Dermis microvascular lymphatic vessel endothelial cell (primary cell): ENCODE measurements at places on chromosomes 11 and 22. TPM values are rescaled to one million over a fixed set of nuclear protein-coding genes. Genes with fewer than 3 reads are reported as not detected.
A peak's percentile ranks its signal among the peaks of the same experiment; 100 is the strongest.

HEPN1 gene
- under 0.01 TPM in 1 of 2 replicates, not detected in the other for total RNA-seq

GRCh38 chr22:47002692-47003091, 240.2 kb downstream of the TBC1D22A start:
- no peak for DNase-seq

GRCh38 chr11:23536907-23537306, 676.6 kb upstream of the CCDC179 start:
- DNase-seq: no peak

UBQLN3 gene
- not detected in 2 replicates for total RNA-seq

DNA sequence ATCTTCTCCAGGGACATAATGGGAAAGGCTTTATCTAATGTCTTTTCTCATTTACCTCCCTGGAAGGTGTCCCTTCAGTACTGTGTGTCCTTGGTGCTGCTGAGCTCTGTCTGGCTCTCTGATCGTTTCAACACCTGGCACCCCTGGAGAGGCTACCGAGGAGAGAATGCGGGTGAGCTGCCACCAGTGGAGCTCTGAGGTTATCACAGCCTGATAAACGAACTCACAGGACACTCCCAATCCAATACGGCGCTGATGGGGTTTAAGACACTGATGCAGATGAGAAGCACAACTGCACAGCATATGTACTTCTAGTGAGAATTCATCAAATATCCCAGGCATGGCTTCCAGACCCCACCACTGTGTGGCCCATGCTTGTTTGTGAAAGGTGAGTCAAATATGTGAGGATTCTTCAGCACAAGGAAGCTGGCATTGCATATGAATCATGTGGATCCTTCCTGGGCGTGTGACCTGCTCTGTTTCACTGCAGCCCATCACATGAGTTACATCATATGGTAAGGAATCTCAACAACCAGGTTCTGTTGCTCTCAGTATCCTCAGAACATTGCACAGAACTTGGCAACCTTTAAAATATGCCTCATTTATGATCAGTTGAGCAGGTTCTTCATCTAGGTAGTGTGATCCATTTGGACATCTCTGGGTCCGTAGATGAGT, 34.8 kb upstream of the VWA5A start:
- no peak for DNase-seq

PKNOX2 gene
- not detected in 2 replicates for total RNA-seq

GRCh38 chr22:39360674-39361413, 11.1 kb downstream of the SYNGR1 start:
- DNase-seq: no peak

GRCh38 chr11:23540101-23540561, 679.9 kb upstream of the CCDC179 start:
- DNase-seq: peak; percentile 15

DNA sequence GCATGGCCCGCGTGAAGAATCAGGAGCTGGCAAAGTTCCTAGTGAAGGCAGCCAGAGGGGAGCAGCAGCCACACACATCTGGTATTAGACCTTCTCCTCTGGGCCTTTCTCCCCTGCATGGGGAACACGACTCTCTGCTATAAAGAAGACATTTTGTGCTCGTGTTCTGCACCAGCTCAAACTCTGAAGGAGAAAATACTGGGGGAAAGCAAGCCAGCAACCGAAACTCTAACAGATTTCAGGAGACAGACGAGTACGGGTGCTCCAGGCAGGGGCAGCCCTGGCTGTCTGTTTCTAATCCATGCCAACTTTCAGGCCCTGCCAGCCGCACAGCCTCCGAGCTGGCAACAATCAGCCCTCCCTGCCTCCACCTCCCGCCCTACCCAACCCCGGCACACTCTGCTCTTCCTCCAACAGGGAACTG, 296.3 kb downstream of the BRD1 start:
- DNase-seq: no peak

- peak; percentile 77 for DNase-seq
Measured at GRCh38 chr11:10653946-10654810, 39.4 kb downstream of the IRAG1 start.

- no peak for DNase-seq
Measured at GRCh38 chr22:25806579-25806978, 64.6 kb downstream of the MYO18B start.

TMEM132A gene
- total RNA-seq: 39.9 and 101 TPM in 2 replicates

GRCh38 chr22:41380993-41381328, 781 bp upstream of the TEF start:
- DNase-seq: peak; percentile 57

CBLIF gene
- not detected in 2 replicates for total RNA-seq

GRCh38 chr11:33068611-33069340, 29.4 kb downstream of the TCP11L1 start:
- no peak for DNase-seq

DNA sequence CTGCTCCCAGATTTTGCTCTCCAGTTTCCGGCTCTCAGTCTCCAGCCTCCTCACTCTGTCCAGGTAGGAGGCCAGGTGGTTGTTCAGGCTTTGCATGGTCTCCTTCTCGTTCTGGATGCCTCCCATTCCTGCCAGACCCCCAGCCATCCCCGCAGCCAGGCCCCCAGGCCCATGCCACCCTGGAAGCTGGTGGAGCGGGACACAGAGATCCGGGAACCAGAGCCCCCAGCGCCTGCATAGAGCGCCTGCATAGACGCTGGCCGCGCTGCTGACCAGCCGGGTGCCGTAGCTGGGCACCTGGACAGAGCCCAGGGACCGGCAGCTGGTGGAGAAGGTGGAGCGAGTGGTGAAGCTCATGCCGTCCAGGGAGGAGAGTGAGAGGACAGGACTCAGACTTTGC, 82.7 kb upstream of the LDLRAD3 start:
- DNase-seq: no peak

DNA sequence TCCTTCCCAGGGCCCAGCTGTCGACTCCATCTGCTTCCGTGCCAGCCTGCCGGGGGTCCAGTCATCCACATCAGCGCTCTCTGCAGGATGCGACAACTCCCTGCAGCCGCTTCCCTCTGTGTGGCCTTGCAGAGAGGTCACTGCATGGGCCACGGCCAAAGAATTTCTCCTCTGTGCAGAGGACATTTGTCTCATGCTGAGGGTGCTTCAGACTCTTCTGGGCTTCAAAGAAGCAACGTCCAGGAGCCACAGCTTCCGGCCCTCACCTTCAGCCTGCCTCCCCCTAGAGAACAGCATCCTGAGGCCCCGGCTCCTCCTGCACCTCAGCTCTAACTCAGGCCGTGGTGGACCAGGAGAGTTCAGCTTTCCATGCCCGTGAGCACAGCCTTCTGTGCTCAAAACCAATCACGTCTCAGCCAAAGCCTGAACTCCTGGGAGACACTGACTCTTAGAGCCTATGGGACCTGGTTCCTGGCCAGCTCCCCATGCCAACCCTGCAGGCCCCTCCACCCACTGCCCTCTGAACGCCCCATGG, 258.9 kb downstream of the BRD1 start:
- DNase-seq: no peak

DNA sequence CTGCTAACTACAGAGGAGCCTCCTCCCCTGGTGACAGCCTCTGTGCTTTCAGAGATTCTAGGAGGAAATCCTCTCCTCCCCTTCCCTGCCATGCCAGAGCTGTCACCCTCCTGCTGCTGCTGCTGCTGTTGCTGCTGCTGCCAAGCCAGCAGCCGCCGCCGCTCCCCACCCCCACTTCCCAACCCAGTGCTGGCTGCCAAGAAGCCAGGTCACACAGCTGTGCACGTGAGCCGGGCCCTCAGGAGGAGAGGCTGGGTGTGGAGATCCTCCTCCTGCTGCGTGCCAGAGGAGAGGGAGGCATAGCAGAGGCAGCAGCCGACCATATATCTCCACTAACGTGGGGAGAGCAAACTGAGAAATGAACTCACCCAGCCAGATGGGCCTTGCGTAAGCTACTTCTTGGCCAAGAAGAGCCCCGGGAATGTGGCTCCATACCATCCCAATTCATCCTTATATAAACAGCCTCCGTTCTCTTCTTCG, 12.4 kb downstream of the CRY2 start:
- peak; percentile 28 for DNase-seq

DNA sequence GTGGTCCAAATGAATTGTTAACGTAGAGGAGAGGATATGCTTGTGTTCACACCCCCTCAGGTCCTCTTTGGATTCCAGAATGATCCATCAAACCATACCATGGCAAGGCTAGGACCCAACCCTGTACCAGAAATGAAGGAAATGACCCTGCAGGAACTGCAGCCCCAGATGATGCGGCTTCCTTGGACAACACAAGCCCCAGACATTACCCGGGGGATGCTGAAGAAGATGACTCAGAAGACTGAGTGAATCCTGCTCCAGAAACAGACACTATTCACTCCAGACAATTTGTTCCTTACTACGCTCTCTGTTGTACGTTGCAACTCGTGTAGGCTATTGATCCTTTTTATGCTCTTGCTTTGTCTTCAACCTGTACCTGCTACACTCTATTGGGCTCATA, 15.2 kb upstream of the MTMR2 start:
- DNase-seq: no peak

- no peak for DNase-seq
Measured at GRCh38 chr11:11294551-11294855, 58.5 kb downstream of the CSNK2A3 start.

GRCh38 chr22:27978802-27979201, 59.7 kb upstream of the PITPNB start:
- no peak for DNase-seq

GGTLC3 gene
- total RNA-seq: not detected in 2 replicates

GRCh38 chr11:110909336-110909735, 197.1 kb upstream of the ARHGAP20 start:
- no peak for DNase-seq

- no peak for DNase-seq
Measured at GRCh38 chr11:69230856-69231425, 63.0 kb upstream of the MYEOV start.

- DNase-seq: no peak
Measured at GRCh38 chr11:78615724-78616123, 41.1 kb upstream of the NARS2 start.

GRCh38 chr22:49159711-49160110, 668.0 kb downstream of the BRD1 start:
- DNase-seq: no peak

- no peak for DNase-seq
Measured at GRCh38 chr11:9576701-9577381, 3.4 kb downstream of the WEE1 start.

DNA sequence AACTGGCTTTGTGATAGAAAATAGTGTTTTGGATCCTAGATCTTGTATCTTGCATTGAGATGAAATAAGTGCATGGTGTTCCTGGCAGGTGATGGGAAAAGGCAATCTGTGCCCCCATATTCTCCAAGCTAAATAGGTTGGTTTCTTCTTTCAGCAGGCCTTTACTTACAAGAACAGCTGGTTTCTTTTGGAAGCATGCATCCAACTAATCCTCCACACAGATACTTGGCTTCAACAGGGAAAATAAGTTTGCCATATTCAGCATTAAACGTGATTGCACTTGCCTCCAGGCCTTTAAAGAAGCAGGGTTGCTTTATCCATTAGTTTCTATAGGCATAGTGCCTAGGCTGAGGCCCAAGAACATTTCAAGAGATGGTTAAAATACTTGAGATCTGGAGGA, 59.9 kb downstream of the APIP start:
- no peak for DNase-seq

USP2 gene
- 0.13 and 0.25 TPM in 2 replicates for total RNA-seq
